ENCODE measurements at places on chromosomes 3 and 15. TPM values are rescaled to one million over a fixed set of nuclear protein-coding genes. Genes with fewer than 3 reads are reported as not detected.

The LRTM1 gene
- not detected for total RNA-seq

The IL5RA gene
- 0.04 TPM for total RNA-seq

The KLHL40 gene
- total RNA-seq, result not detected

The RPL32 gene
- 1,376 TPM for total RNA-seq

The SOX2 gene
- total RNA-seq, result not detected

The ADAMTS7 gene
- 1.1 TPM for total RNA-seq
